ENCODE measurements at places on chromosomes 7 and 10.

- DNase-seq, result peak; percentile 3
Observed at GRCh38 chr10:17375936-17376584, 78.3 kb downstream of the ST8SIA6 start.

DNA sequence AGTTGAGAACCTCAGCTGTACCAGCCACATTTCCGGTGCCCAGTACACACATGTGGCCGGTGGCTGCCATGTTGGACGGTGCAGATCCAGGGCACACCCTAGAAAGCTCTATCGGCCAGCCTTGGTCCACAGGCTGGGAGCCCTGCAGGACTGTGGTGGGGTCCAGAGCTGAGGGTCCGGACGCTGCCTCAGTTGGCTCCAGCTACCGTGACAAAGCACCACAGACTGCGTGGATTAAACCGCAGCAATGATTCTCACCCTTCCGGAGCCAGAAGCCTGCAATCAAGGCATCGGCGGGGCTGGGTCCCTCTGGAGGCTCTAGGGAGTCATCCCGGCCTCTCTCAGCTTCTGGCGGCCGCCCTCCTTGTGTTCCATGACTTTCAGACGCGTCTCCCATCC, 50.1 kb downstream of the PDGFA start:
- DNase-seq, result no peak

DNA sequence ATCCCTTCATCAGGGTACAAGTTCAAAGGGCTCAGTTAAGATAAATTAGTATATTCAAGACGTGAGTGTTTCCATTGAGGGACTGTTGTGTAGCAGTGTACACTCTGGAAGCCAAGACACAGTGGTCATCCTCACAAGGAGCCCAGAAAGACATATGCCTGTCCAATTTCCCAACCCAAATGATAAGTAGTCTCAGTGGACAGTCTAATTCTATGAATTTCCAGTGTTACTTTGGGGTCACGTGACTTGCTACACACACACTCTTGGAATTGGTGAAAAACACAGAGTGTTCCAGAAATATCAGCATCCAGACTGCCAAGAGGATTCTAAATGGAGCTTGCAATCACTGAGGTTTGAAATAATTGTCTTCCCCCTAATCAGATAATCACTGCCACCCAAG, 365.1 kb downstream of the WDR11 start:
- DNase-seq, result no peak

- peak; percentile 33 for DNase-seq
Observed at GRCh38 chr10:5317547-5318107, 47.1 kb upstream of the UCN3 start.

GRCh38 chr7:106778656-106779250, 86.3 kb upstream of the PIK3CG start:
- no peak for DNase-seq

DNA sequence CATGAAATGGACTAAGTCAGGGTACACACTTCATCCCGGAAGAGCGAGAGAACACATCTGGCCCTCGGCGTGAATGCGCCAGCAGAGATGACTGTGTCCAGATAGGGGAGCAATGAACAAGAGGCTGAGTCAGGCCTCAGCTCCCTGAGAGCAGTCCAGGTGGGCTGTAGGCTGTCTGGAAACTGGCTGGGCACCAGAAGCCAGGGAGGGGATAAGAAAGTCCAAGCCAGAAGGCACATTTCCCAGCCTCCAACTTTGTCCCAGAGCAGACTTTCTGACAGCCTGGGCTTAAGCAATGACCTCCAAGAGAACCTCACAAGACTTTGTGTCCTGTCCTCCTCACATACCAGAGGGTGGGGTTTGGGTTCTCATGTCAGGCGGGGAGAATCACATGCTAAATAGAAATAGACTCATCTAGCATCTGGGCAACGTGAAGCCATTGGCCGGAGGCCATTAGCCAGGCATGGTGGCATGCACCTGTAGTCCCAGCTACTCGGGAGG, 157.2 kb downstream of the ARHGAP12 start:
- no peak for DNase-seq

DNA sequence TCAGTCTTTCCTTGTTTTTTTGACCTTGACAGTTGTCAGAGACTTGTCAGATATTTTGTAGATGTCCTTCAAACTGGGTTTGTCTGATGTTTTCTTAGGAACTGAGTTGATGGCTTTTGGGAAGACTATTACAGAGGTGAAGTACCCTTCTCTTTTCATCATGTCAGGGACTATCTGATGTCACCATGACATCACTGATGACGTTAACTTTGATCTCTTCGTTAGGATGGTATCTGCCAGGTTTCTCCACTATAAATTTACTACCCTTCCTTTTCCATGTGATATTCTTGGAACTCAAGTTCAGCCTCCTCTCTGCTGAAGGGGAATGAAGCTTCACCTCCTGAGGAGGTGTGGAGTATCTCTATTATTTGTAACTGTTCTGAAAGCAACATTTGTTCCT, 78.5 kb downstream of the SUGCT start:
- no peak for DNase-seq

DNA sequence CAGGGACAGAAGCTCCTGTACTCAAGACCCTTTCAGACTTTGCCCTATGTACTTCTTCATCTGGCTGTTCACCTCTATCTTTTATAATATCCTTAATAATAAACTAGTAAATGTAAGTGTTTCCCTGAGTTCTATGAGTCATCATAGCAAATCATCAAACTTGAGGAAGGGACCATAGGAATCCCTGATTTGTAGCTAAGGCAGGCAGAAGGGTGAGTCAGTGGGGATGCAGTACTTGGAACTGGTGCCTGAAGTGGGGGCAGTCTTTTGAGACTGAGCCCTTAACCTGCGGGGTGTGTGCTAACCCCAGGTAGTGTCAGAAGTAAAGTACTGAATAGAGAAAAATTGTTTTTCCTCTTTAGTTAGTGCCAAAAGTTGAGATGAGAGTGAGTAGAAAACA, 6.2 kb upstream of the TMEM243 start:
- no peak for DNase-seq

DNA sequence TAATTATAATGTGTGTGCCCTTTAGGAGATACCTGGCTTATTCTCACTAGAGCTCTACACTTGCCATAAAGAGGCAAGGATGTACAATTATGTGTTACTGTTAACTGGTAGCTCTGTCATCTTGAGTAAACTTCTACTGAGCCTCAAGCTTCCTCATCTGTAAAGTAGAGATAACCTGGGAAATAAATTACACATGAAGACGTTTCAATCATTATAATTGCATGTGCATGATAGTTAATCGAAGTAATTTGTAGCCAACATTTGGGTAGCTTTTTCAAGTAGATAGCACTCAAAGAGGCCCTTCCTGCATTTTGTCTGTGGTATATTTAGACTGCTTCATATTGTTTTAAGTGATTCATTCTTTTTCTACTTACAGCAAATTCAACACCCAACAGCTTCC, 2.4 kb downstream of the CCT6A start:
- DNase-seq, result no peak

- DNase-seq, result peak; percentile 70
Observed at GRCh38 chr10:133260895-133261725, 15.6 kb downstream of the ADAM8 start.

DNA sequence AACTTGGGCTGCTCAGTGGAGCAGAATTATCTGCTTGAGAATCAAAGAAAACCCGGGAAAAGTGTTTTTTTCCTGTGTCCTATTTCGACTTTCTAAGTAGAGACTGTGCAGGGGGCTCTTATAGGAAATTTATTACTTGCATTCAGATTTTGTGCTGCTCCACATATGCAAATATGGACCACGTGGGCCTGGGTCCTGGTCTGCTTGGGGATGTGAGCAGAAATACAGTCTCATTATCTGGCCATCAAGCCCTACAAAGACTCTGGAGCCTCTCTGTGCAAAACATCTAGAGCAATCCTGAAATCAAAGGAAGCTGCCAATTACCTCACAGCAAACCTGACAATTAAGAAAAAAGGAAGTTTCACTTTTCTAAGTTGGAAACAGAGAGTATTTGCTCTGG, 216.9 kb downstream of the LRMDA start:
- no peak for DNase-seq

- no peak for DNase-seq
Observed at GRCh38 chr7:398888-399287, 108.9 kb downstream of the FOXL3 start.

DNA sequence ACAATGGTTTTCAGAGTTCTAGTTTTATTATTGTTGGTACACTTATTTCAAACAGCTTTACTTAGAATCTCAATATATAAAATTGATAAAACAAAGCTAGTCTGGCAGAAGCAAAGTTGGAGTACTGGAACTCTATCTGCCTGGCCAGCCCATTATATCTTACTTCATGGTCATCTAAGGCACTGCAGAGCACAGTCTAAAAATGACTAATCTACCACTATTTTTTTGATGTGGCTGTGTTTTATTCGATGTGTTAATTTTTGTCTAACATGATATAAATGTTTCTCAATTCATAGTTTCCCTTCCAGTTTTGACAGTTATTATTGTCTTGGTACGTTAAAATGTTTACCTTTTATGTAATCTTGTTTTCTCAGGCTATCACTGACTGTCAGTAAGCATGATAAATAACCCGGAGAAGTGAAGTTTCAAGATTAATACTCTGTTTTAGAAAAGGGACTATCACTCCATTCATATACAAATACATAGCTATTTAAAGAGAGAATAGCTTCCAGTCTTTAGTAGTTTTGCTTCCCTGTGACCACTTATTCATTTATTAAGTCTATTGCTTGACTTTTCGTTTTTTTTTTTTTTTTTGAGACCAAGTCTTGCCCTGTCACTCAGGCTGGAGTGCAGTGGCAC, 60.6 kb upstream of the CSTF2T start:
- DNase-seq, result no peak

DNA sequence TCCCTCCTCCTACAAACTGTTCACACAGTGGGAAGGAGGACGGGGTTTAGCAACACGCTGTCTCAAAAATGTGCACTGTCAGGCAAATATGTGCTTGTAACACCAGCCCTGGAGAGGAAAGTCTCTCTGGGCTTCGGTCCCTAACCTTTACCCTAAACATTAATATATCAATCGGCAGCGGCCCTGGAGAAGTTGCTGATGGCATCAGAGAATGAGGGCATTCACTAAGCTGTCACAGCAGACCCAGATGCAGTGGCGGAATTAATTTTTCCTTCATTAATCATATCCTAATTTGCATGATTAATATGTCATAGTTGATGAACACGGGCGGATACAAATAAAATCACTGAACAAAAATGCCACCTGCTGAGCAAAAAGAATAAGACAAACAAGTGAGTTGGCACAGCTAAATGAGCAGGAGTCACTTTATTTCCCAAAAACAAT, 45.2 kb upstream of the INSIG1 start:
- DNase-seq, result no peak

- DNase-seq, result peak; percentile 80
Observed at GRCh38 chr10:6473430-6473829, 106.6 kb downstream of the PRKCQ start.

DNA sequence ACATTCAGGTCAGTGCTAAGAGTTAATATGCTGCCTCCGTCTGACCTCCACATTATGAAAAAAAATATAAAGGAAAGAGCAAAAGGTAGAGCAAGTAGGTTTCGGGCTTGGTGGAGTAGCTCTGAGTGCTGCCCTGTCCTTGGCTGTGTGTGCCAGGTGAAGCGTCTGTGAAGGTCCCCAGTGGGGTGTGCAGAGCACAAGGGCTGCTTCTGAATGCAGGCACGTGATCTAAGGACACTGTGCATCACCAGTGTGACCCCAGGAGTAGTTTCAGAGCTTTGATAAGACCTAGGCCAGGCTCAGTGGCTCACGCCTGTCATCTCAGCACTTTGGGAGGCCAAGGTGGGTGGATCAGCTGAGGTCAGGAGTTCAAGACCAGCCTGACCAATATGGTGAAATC, 36.0 kb downstream of the KLF6 start:
- DNase-seq, result no peak

DNA sequence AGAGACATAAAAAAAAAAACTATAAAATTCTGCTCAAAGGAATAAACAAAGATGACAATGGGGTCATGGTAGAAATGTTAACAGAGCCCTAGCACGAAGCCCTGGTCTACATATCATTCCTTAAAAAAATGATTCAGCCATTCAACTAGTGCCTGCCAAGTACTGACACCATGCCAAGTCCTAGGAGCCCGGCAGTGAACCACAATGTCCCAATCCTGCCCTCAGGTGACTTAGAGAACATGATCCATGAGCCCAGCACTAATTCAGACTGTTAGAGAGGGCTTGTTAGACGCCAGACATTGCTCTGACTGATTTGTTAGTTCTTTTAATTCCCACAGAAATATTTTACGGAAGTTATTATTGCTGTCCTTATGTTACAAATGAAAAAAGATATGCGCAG, 67.3 kb upstream of the VWC2 start:
- DNase-seq, result no peak

DNA sequence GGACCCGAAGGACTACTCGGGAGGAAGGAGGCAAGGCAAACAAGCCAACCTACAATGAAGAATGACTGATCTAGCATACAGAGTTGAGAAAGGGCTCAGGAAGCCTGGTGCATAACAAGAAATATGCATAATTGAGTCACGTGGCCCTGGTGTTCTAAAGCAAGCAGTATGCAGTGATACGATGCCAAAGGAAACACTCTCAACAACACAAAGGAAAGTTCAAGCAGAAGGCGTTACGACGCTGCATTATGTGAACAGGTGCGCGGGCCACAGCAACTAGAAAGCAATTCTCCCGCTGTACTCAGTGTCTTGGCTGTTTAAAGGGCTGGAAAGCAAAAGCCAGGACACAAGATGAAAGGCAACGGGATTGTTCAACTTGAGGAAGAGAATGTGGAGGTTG, 100.8 kb downstream of the PRTFDC1 start:
- DNase-seq, result no peak

- no peak for DNase-seq
Observed at GRCh38 chr10:98257961-98258360, 10.0 kb downstream of the LOXL4 start.

DNA sequence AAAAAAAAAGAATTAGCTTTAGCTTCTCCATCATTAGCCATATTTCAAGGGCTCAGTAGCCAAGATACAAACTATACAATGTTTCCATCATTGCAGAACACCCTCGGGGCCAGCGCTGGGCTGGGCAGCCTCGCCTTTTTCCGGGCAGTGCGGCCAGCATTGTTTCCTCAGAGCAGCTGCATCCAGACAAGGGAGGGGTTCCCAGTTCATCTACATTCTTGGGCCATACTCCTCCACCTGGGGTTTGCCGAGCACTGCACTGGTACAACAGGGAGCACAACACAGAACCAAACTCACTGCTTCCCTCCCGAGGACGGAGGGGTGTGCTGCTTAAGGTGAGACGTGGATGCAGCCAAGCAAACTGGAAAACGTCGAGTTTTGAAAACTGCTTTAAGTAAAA, 2.4 kb upstream of the PKD1L1 start:
- DNase-seq, result no peak

GRCh38 chr10:5634918-5635317, 31.5 kb downstream of the ASB13 start:
- no peak for DNase-seq

GRCh38 chr10:47282005-47282656, 17.9 kb upstream of the GDF10 start:
- no peak for DNase-seq

GRCh38 chr10:77643795-77644468, 6.3 kb upstream of the KCNMA1 start:
- peak; percentile 23 for DNase-seq

DNA sequence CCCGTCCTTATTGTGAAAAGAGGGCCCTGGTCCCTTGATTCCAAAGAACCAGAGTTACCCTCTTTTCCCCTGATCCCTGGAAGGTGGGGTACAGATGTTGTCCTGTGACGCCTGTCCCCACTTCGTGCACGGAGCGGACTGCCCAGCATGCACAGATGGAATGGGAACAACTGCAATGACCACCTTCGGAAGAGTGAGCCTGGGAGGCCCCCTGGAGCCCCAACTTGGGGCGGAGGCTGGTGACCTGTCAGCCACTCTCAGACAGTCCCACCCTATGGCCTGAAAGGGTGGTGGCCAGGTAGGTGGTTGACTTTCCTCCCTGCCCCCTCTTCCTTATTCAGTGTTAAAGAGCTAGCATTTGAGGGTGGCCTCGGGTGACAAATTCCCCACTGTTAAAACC, 196.6 kb upstream of the GALNT17 start:
- DNase-seq, result no peak

All from CD4-positive, alpha-beta T cell treated with Interleukin-10 for 1 hour (primary cell).